ENCODE measurements at places on chromosomes 4 and X. TPM values are rescaled to one million over a fixed set of nuclear protein-coding genes. Genes with fewer than 3 reads are reported as not detected.

DNA sequence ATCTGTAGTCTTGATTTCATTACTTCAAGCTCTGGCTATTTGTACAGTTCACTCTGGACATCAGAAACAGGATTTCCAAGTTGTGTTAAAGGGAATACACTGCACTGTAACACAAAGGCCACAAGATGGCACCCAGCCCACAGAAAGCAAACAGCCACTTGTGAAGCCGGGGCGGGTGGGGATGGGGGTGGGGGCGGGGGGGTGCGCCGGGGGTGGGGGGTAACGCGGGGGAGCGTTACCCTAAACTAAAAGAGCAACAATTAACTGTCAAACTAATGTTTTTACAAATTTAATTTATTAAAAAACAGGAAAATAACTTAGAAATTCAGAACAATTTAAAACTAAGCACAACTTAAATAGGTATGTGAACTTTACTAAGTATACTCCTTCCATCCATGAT is 27.3 kb downstream of the PRDX4 start:
- no peak for DNase-seq

DNA sequence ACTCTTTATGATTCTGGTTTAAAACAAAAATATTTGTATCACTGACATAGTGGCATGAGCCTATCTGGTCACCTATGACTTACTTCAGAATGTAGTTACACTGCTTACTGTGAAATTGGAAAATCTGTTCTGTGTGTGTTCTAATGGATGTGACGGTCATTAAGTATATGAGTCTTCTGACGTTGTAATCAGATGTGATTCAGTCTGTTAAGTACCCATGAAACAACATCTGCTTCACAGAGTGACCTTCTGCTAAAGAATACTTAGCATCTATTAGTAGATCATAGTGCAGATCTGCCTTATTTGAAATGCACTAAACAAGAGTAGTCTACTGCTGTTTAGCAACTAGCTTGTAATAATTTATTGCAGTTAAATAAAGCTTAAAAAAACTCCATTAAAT is 317.1 kb downstream of the DCTD start:
- DNase-seq: no peak

- no peak for DNase-seq
These were observed 53.9 kb downstream of the LRP2BP start for GRCh38 chr4:185341841-185342240.

- DNase-seq: no peak
These were observed 65.4 kb upstream of the ENPP6 start for GRCh38 chr4:184282895-184283654.

- DNase-seq: no peak
These were observed 25.2 kb downstream of the LETM1 start for GRCh38 chr4:1830642-1831228.

GRCh38 chr4:90237751-90238530 is 110.7 kb downstream of the CCSER1 start:
- no peak for DNase-seq

DNA sequence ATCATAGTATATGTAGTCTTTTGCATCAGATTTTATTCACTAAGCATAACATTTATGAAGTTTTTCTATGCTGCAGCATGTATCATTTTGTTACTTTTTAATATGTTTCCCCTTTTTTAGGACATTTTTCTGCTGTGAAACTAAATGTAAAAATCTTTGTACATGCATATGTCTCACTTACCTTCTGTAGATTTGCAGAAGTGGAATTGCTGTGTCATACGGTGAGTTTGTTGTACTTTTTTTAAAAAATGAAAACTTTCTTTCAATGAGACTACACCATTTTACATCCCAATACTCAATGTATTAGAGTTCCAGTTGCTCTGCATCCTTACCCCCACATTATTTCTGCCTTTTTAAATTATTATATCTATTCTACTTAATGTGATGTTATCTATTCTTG is 868.9 kb downstream of the PDHA2 start:
- no peak for DNase-seq

- DNase-seq: no peak
These were observed 93.0 kb downstream of the USP9X start for GRCh38 chrX:41178201-41178600.

GRCh38 chr4:48553720-48554119 is 63.7 kb downstream of the ZAR1 start:
- no peak for DNase-seq

GRCh38 chr4:102500696-102501446 is at the start of gene NFKB1:
Gene NFKB1, plus strand, starts transcription at chr4:102501359. Its CDS starts 24,160 bp downstream, at chr4:102525519.
- DNase-seq: peak; percentile 88

GRCh38 chr4:109495514-109495913 is 61.9 kb downstream of the SEC24B start:
- DNase-seq: no peak

GRCh38 chr4:1807332-1807777 is 14.3 kb downstream of the FGFR3 start:
- no peak for DNase-seq

- no peak for DNase-seq
These were observed 25.9 kb downstream of the ZNF721 start for GRCh38 chr4:472881-473569.

DNA sequence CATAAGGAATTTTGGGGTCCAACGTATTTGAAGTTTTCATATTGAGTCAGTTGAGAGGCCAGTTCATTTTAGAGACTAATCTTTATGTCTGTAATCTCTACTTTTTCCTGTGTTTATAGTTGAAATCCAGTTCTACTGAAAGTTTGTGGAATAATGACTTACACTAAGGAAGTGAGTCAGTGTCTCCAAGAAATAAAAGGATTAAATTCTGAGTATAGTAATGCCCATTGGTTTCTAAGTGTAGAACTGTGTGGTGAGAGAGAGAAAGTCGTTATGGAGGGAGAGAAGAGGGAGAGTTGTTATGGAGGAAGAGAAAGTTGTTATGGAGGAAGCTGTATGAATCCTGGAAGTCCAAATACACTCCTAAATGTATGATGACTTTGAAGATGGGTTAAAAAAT is 264.6 kb upstream of the HAND2 start:
- DNase-seq: no peak

The KLHL15 gene
- 5.1 TPM for total RNA-seq

The MAGEA12 gene
- total RNA-seq: not detected

The ZDHHC15 gene
- 2.0 TPM for total RNA-seq

The IBSP gene
- not detected for total RNA-seq

The GUCY1A1 gene
- total RNA-seq: 40.5 TPM

The UGT2A3 gene
- not detected for total RNA-seq

The CA5B gene
- total RNA-seq: 4.5 TPM

The SSX7 gene
- not detected for total RNA-seq

The RADX gene
- total RNA-seq: 1.0 TPM

Measured in cardiac septum (tissue), 1 donor.